ENCODE measurements at places on chromosomes 7 and 10.
A peak's percentile ranks its signal among the peaks of the same experiment; 100 is the strongest.

GRCh38 chr7:140229101-140229525 lies 52.3 kb upstream of the KDM7A start:
- DNase-seq: peak; percentile 64

DNA sequence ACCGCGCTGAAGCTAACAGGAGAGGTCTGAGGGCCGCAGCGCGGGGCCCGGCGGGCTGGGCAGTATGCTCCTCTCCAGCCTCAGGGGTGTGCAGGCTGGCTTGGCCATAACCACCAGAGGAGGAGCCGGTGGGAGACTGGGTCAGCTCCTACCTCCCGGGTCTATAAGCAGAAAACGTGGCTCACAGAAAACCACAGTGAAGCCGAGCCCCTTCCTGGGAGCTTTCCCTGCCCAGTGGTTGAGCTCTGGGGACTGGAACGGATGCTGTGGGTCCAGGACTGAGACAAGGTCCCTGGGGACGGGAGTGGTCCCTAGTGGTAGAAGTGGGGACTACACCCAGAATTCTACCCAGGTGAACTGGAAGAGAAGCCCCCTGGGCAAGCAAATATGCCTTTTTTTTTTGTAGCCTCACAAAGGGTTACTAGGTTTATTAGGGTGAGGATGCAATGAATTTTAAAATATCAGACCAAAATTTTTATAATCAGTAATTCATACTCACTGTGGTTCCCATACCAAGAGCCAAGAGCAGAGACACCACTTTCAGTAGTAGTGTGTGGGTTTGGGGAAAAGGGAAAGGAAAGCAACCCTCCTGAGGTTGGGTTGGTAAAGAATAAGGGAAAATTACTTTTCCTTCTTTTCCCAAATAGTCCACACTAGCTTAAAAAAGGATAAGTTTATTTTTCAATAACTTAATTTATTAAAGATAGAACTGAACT lies 67.9 kb upstream of the PRKCQ start:
- peak; percentile 79 for DNase-seq

DNA sequence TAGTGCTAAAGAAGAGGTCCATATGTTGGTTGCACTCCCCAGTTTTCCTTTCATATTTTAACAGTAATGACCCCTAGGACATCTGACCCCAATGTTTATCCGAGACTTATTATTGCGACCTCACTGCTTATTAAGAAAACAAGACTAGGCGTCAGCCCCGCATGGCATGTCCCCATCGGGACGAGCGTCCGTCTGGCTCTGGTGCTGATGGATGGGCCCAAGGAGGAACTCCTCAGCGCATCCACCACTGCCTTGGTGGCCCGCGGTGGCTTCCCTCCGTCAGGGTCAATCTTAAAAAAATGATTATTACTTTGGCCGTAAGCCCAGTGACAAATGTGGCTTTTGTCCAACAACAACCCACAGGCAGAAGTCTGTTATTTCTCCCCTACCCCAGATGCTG lies 40.1 kb upstream of the CXCL12 start:
- no peak for DNase-seq

DNA sequence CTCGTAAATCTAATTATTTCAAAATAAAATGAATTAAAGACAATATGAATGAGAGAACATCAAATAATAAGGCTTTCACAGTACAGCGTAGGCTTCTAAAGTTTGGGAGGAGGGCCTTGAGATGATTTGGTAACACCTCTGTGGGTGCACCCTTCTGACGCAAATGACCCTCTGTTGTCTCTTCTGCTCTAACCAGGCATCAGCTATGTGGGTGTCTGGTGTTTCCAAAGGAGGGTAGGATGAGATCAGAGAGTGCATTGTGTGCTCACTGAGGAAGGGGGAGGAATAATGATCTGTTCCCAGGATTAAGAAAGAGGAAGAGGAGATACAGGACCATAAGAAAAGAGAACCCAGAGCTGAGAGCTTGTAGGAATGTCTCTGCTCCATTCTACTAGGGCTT lies 420.4 kb downstream of the SDK1 start:
- no peak for DNase-seq

GRCh38 chr10:68251151-68251550 lies 19.2 kb upstream of the ATOH7 start:
- DNase-seq: no peak

DNA sequence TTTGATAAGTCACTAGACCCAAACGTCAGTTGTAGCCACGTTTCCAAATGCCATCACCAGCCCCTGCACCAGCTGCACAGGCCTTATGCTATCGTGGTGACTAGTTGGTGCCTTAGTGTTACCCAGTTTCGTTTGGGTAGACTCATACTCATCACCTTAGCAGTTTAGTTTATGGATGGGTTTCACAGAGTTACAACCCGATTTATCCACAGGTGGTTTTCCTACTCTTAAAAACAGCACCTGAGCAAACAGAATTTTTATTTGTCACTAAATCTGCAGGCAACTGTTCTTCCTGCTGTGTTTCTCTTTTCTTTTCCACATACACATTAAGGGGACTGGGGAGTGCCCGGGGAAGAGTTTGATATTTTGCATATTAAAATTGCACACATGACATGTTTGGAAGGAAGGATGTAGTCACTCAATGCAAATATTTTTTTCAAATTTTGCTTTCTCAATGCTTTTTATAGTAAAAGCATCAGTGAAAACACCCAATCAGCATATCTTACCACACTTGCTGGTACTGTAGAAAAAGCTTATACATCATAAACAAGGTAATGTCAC lies 41.6 kb downstream of the PDSS1 start:
- no peak for DNase-seq

DNA sequence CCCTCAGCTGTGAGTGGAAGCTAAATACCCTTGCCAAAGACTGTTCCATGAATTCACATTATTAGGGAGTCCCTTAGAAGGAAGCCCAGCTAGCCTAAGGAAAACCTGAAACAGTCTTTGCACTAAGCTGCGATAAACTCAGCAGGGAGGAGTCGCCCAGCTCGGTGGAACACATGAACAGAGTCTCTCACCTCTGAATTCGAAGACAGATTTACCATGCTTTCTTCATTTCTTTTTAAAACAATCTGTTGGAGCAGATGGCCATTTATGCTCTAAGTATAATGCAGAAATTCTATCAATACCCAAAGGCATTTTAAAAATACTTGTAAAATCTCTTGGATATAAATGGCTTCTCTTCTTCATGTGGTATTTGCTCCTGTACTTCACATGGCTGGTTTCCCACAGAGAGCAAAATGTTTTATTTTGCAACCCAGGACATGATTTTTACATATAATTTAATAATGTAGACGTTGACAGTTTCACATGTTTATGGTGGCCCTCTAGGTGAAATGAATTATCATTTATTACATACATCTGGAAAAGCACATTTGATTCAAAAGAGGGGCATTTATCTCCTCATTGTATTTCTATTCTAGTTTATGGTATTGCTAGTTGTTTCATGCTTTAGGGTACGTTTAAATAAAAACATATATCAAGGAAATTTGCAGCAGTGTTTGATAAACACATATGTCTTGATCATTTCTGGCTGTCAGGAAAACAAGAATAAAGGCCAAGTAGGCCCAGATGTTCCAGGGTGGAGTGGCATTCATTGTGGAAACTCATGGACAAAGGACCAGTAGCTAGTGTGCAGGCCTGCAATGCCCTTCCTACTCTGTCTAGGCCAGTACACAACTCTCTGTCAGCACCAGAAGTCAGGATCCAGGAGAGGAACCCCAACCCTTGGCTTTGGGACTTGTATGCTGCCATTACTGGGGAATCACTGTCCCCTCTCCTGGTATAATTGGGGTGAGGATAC lies 52.2 kb downstream of the LRGUK start:
- DNase-seq: no peak

DNA sequence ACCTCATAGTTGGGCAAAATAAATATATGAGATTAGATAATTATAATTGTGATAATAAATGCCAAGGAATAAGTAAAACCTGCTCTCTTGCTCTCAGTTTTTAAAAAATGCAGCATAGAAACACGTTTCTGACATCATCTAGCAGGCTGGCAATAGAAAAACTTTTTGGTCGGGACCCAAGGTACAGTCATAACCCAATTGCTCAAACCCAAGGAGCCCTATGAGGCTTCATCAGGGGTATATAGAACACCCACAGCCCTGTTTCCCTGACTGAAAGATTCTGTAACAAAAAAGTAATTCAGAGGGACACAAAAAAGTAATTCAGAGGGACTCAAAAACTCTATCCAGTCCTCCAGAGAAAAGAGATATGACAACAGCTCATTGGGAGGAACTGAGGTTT lies 3.8 kb downstream of the PDE1C start:
- DNase-seq: no peak

- DNase-seq: no peak
Measured at GRCh38 chr10:97393034-97393573, 8.0 kb downstream of the RRP12 start.

DNA sequence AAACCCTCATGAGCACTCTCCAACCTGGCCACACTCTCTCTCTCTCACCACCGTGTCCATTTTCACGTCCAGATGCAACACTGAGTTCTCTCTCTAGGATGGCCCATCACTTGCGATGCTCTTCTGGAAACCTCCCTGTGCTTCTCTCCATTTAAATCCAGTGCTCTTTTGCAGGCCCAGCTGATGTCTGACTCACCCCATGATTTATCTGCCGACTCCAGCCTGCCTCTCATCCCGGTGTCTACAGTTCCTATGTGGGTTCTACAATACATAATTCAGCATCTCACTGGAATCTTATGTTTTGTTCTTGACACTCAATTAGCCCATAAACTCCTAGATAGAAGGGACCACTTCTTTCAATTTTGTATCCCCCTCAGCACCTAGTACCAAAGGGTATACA lies 5.0 kb downstream of the TPK1 start:
- no peak for DNase-seq

Data from CD4-positive, alpha-beta T cell treated with Interleukin-17A for 4 hours (primary cell).